Hematopoietic multipotent progenitor cell treated with erythropoietin and hydrocortisone succinate and interleukin-3 and kit ligand, for 6 days (in vitro differentiated cells): ENCODE measurements at places on chromosomes 5 and 9.
A peak's percentile ranks its signal among the peaks of the same experiment; 100 is the strongest.

GRCh38 chr9:137592767-137593166 lies 2.5 kb upstream of the ZMYND19 start:
- no peak for DNase-seq

DNA sequence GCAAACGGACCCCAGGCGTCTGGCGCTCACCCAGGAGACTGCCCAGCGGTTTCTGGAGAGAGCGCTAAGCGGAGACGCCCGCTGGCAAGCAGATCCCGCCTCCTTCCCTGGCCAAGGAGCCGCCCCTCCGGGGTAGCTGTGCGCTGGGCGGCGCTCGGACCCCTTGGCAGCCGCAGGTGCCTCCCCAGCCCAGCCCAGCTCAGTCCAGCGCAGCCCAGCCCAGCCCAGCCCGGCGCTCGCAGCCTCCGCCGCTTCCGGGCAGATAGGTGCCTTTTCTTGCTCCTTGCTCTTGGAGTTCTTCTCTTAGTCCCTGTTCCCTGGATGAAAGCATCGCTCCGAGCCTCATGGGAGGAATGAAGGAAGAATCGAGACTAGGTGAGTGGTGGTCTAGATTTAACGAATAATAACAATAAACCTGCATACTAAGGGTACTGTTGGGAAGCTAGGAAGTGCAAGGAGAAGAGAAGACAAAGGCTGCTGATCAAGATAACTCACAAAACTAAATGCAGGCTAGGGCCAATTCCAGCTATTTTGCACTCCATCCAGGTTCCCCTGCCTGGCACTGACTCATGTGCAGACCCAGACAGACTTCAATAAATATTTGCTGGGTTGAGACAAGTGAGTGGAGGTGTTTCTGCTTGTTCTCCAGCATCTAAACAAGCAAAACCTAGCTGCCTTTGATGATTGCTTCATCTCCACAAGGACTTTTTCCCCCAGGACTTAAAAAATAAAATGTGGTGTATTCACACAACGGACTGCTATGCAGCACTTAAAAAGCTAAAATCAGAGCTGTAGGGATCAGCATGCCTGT lies at the start of gene STK32A:
Gene STK32A (plus strand): TSS at position 202 of the 811 bp plus-strand sequence. CDS start 4,609 bp downstream, outside the sequence.
- peak; percentile 21 for DNase-seq

DNA sequence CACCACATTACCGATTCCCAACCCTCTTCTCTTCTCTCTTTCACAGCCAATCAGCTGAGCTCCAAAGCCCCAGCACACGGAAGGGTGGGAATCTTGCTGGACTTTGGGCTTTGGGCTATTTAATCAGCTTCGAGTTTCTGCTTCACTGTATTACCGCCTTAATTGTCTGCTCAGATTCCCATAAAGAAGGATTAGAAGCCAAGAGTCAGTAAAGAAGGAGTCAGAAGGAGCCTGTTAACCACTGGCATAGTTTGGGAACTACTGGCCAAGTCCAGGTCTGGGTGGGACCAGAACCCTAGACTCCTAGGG lies 4.4 kb downstream of the SPRY4 start:
- DNase-seq = no peak

DNA sequence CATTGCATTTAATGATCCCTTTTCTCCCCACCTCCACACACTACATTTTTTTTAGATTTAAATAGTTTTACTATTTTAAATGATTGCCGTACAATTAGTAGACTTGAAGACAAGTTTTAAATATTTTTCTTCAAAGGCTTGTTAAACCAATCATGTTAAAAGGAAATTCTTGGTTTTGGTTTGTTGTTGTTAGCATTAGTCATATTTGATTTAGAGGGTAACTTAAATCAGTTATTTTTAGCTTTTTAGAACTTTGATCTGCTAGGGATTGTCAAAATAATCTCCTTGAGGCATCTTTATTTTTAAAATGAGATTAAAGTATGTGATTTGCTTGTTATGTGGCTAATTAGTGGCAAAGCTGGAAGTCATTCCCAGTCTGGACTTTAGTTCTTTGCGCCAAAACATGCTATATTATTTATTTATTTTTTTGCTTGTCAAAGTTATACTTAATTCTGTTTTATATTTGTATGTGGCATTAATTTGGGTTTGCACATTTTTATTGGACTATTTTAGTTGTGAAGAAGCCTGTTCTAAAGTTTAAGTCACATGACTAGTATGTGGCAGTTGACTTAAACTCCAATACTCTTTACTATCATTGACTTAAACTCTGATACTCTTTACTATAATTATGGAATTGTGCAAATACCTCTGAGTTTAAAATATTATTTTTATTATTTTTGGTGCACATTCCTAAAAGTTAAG lies 14.7 kb downstream of the ITGA1 start:
- DNase-seq = no peak

DNA sequence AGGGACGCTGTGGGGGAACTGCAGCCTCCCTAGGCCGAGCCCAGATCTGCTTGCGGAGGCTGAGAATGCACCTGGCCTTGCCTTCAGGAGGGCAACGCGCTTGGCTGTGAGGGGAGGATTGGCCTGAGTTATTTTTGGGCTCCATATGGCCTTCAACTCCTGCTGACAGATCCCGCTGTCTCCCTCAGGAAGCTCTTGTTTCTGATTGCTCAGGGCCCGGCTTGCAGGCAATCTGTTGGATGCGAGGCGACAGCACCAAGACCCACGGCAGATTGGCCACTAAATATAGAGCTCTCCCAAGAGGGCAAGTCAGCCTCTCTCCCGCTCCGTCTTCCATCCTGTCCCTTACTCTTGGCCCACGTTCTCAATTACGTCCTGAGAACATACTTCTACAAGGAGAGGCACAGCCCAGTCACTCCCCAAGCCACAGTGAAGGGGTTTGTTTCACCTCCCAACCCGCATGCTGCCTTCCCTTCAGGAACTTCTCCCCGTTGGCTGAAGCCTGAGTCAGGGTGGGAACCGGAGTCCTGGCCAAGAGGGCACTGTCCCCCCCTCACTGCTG lies 53.6 kb downstream of the RASGEF1C start:
- DNase-seq = no peak

GRCh38 chr9:109036744-109037680 lies 23.7 kb upstream of the CTNNAL1 start:
- DNase-seq = no peak

DNA sequence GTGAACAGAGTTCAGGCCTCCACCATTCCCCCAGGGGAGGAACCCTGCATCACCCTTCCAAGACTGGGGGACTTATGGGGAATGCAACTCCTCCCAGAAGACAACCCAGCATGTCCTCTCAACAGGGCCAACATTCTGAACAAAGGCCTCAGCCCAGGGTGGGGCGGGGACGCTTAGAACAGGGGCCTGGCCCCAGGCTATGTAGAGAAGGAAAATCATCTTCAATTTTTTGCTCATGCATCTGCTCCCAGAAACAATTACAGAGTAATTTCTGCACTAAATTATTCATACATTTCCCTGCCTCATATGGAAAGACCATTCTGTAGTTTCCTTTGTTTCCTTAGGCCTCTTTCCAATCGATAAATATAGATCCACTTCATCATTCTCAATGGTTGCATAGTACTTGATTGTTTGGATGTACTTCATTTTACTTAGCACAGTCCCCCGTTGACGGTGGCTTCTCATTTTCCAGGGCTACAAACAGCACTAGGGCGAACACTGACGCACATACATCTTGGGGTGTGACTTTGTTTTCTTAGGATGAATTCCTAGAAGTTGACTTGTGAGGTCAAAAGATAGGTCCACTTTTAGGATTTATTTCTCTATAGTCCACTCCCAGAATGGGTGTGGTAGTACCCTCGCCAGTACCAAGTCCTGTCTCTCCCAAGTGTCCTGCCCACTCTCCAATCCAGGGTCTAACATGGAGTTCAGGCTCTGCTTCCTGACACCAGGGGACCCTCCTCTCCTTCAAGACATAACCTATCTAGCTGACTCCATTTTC lies 27.2 kb upstream of the SMU1 start:
- no peak for DNase-seq

GRCh38 chr5:633501-633955 lies 21.4 kb downstream of the CEP72 start:
- no peak for DNase-seq

DNA sequence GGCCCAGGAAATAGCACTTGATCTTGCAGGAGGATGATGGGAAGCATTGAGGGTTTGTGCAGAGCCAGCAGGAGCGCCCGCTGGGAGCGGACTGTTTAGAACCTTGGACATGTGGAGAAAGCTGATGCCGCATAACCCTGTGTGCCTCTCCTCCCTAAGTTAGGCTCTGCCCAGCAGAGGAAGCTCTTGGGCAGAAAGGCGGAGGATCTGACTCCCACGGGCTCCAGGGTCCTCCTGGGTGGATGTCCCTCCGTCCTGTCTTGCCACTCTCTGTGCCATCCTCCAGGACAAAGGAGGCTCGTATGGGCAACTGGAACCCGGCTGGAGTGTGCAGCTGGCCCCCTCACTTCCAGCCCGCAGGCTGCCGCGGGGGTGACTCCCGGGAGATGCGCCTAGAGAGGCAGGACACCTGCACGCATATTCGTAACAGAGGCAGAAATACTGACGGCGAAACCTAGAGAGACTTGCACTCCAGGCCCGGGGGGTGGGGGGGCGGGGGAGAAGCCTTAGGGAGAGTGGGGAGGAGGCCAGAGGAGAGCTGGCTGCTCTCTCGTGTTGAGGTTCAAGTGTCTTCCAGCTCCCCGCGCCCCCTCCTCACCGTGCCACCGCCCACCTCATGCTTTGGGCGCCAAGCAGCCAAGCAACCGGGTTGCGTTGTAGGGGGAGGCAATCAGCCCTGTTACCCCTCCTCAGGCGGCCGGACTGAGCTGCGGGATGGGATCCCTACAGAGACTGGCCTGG lies 5.4 kb upstream of the FOXE1 start:
- DNase-seq = no peak

DNA sequence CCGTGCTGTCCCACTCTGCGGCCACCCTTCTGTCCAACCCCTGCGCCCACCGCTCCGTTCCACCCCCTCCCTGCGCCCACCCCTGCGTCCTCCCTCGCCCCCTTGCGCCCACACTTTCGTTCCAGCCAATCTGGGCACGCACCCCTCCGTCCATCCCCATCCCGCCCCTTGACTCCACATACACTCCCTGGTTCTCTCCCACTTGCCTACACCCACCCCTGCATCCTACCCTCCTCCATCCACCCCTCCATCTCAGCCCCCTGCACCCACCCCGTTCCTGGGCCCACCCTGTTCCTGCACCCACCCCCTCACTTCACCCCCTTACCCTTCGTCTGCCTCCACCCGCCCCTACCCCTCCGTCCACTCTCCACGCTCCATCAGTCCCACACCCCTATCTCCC lies 7.0 kb downstream of the ADAMTS13 start:
- DNase-seq = no peak

GRCh38 chr5:84113246-84114105 lies 271.2 kb downstream of the EDIL3 start:
- no peak for DNase-seq

DNA sequence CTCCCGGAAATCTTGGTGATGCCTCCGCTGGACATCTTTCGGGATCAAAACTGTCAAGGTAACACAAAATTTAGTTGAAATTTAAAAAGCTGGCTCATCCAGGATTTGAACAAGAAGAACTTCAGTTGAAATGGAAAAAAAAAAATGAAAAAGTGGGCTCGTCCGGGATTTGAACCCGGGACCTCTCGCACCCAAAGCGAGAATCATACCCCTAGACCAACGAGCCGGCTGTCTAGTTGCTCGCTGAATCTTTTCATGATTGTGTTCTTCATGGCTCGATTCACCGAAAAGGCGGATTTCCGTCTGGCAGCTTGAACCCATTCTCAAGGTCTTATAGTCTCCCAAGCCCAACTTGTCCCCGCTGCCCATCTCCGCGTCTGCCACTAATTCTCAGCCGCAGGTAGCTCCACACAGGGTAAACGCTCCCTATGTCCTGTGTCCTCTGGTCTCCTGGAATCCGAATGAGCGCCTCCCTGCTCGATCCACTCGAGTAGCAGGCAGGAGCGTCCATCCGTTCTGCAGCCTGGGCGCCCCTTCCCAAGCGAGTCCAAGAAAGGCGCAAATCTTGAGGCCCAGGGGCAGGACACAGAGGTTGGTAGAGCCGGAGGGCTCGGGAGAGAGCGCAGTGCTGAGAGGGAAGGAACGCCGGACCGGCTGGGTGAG lies 16.2 kb downstream of the TRIM7 start:
- peak; percentile 91 for DNase-seq

GRCh38 chr5:94467346-94467953 lies 151.0 kb downstream of the KIAA0825 start:
- DNase-seq = no peak

DNA sequence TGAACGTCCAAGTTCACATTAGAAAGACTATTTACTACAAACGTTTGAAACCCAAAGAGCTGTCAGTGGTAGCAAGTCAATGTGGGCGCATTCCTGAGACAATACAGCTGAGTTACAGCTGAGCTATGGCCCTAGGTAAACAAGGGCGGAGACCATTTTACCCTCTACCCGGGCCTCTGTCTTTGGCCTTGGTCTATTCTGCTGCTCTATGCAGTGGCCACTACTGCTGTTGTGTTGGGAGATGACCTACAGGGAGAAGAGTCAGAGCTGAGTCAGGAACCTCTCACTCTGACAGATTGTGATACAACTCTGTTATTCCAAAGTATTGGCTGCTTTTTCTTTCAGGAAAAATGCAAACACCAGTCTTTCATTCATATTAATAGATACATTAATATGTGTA lies 700.6 kb downstream of the SEMA5A start:
- DNase-seq = no peak

DNA sequence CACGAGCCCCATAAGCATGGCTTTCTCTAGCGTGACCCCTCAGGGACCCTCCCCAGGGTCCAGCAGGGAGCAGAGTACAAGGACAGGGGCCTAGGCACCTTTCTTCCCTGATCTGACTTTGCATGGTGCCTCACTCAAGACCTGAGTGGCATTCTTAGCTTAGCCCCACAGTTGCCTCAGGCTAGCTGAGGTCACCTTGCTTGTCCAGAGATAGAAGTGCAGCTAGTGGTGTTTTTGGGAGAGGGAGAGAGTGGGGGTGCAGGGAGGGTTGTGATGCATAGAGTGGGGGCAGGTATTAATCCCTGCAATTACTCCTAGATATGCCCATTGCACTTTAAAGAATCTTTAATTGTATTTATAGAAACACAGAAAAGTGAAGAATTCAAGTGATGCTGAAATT lies 8.4 kb upstream of the TRIO start:
- no peak for DNase-seq

GRCh38 chr9:16342246-16343020 lies 528.0 kb downstream of the BNC2 start:
- DNase-seq = no peak

- DNase-seq = no peak
Measured at GRCh38 chr5:34957321-34957720, 28.0 kb downstream of the DNAJC21 start.

- DNase-seq = no peak
Measured at GRCh38 chr9:131677049-131677443, 62.8 kb downstream of the RAPGEF1 start.

GRCh38 chr9:92790542-92791527 lies 26.2 kb upstream of the BICD2 start:
- DNase-seq = peak; percentile 89

DNA sequence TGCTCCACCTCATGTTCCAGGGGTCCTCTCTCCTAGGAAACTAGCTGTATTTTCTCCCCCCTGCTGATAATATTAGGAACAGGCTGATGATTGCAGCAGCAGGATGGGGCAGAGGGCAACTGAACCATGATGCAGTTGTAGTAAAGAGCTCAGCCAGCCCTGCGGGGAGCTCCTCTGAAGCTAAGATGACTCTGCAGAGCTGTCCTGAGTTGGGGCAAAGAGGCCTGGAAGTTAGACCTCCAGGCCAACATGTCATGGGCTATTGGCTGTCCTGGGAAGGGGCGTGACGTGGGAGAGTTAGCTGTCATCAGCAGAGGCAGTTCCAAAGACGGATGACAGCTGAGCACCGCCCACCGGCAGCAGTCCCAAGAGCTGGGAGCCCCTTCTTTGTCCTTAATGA lies 6.6 kb upstream of the FBP1 start:
- DNase-seq = no peak

- peak; percentile 2 for DNase-seq
Measured at GRCh38 chr9:63859475-63860215, 1425.4 kb downstream of the FOXD4L5 start.
